Right hindlimb (tissue), 1 donor: ENCODE measurements at places on chromosomes 6 and 20.

GRCh38 chr6:78910591-78911171, 43.3 kb downstream of the IRAK1BP1 start:
- peak; percentile 28 for DNase-seq

GRCh38 chr20:18395544-18395943, 71.3 kb downstream of the DZANK1 start:
- DNase-seq = no peak

DNA sequence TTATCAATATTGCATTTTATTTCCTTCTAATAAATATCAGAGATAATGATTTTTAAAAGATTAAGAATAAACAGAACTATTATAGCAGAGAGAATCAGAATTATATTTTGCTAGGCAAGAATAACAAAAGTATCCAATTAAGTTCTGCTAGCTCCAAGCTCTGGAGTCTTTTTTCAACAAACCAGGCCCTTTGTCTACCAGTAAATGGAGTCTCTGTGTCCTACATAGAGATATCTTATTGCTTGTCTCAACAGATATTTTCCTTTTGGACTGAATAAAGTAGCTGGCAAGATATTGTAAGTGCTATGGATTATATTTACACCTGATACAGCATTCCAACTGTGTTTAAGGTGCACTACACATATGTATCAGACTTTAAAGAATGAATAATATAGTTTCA, 107.1 kb downstream of the DST start:
- DNase-seq = no peak

- peak; percentile 53 for DNase-seq
Measured at GRCh38 chr6:41939848-41940758, 1.5 kb downstream of the CCND3 start.

GRCh38 chr6:138229663-138230179, 11.4 kb upstream of the PBOV1 start:
- no peak for DNase-seq

DNA sequence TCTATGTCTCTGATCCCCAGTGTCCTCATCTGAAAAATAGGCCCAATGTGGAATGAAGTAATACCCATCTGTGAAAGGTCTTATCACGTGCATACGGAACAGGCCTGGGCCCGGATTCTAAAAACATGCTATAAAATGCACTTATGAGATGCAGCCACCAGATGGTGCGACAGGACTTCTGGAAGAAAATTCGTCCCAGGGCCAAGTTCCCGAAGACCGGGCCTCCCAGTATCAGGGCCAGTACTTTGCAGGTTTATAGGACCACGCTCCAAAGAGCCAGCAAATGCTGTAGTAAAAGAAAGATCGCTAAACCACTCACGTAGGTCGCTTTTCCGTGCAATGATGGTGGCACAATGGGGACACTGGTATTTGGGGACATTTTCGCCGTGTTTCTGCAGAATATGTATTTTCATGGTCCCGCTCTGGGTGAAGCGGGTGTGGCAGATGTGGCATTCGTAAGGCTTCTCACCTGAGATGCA, 10.6 kb downstream of the CTCFL start:
- DNase-seq = peak; percentile 73

DNA sequence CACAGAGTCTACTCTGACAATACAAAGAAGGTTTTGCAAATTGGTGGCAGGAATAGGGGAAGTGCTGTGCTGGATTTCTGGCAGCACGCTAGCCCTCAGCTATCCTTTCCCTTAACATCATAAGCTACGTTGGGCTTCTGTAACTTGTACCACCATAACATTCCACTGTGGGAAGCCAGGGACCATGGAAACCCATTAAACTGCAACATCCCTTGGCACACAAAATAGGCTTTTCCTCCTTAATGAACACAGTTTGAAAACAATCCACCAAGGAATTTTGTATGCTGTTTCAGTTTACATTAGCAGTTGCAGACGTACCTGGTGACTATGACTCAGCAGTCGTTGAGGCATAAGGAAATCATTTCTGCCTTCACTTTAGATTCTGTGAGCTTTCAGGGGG, 203.9 kb upstream of the RAB32 start:
- DNase-seq = peak; percentile 47

GRCh38 chr6:17485181-17485580, 91.8 kb downstream of the CAP2 start:
- no peak for DNase-seq

GRCh38 chr6:144033816-144034735, 26.0 kb upstream of the PLAGL1 start:
- no peak for DNase-seq

DNA sequence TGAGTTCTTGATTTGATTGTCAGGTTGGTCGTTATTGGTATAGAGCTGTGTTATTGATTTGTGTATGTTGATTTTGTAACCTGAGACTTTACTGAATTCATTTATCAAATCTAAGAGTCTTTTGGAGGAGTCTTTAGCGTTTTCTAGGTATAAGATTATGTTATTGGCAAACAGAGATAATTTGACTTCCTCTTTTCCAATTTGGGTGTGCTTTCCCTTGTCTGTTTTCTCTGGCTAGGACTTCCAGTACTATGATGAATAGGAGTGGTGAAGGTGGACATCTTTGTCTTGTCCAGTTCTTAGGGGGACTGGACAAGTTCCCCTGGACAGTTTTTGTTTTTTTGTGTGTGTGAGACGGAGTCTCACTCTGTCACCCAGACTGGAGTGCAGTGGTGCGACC, 17.4 kb downstream of the HLA-DOA start:
- DNase-seq = no peak

GRCh38 chr6:16236009-16236501, 2.3 kb upstream of the GMPR start:
- no peak for DNase-seq

- DNase-seq = no peak
Measured at GRCh38 chr6:126199466-126199865, 140.4 kb upstream of the CENPW start.

GRCh38 chr6:5744497-5744896, 262.2 kb downstream of the NRN1 start:
- no peak for DNase-seq

DNA sequence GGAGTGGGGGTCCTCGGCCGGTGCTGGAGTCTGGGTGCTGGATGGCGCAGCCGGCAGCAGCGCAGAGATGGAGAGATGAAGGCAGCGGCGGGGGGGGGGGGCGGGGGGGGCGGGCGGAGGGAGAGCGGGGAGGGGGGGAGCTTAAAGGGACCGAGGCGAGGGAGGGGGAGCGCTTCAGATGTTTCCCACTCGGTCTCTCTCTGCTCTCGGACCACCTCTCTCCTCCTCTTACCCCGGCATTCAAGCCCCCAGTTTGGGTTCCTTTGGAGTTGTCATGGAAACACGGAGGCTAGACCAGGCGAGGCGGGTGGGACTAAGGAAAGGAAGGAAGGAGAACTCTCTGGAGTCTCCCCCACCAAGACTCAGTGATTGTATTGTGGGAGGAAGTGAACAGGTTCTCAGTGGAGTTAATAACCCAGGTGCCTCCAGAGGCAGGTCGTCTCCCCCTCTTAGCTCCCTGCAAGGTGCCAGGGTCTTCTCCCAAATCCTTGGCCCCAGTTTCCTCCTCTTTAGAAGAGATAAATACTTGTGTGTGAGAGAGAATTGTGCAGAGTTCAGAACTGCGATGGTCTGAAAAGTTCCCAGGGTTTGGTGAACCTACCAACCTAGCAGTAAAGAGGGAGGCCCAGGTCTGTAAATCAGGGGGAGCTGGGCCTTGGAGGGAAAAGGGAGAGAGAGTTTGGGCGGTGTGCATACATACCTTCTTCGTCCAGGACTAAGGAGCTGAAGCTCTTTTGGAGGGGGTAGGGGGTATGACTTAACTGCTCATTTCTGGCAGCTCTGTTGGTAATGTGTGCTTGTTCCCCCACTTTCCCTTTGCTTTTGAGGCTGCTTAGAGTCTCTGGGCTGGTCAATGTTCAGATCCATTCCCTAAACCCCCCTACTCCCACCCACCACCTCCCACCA, at the start of gene PRRT1:
Gene PRRT1 (minus strand): TSS at position 77 of the 906 bp plus-strand sequence. CDS start 112 bp downstream, outside the sequence.
- peak; percentile 33 for DNase-seq

- DNase-seq = no peak
Measured at GRCh38 chr6:130913120-130913519, 85.9 kb downstream of the SMLR1 start.

- DNase-seq = peak; percentile 53
Measured at GRCh38 chr20:62368392-62368975, 1.4 kb upstream of the LAMA5 start.
